Stimulated activated CD4-positive, alpha-beta T cell treated with anti-CD3 and anti-CD28 coated beads, TNF-alpha, amount 100 ng/mL, for 4 hours (primary cell): ENCODE measurements at places on chromosomes 16 and 17.

DNA sequence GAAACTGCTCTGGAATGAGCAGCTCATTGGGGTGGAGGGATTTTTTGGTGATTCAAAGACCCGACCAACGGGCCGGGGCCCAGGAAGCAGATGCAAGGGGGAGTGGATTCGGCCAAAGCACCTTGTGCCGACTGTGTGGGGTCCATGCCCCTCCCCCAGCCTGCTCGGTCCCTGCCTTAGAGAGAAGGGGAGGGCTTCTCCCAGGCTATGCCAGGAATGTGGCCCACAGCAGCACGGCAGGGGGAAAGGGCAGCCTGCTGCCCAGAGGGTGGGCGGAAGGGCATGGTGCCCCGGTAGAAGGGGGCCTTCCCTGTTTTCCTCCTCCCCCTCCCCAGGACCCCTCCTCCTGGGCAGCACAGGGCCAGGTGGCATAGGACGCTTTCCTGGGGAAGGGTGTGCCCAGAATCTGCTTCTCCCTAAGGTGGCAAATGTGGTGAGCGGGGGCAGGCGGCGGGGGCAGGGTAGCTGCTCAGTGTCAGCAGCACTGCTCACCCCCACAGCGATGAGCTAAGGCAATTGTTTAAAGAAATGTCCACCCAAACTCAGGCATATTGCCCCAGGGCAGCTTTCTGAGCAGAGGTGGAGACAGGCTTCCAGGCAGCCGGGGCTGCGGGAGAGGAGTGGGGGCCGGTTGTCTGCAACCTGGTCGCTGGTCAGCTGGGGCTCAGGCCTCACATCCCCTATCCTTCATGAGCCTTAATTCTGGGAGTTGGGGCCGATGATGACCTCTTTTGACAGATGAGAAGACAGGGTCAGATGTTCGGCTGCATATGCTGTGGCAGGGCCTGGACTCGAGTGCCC lies 33.9 kb upstream of the MLKL start:
- no peak for DNase-seq

- no peak for DNase-seq
Measured at GRCh38 chr17:64783556-64784352, 121.6 kb upstream of the SMURF2 start.

GRCh38 chr16:83689385-83689831 lies 118.4 kb upstream of the HSBP1 start:
- DNase-seq: no peak

DNA sequence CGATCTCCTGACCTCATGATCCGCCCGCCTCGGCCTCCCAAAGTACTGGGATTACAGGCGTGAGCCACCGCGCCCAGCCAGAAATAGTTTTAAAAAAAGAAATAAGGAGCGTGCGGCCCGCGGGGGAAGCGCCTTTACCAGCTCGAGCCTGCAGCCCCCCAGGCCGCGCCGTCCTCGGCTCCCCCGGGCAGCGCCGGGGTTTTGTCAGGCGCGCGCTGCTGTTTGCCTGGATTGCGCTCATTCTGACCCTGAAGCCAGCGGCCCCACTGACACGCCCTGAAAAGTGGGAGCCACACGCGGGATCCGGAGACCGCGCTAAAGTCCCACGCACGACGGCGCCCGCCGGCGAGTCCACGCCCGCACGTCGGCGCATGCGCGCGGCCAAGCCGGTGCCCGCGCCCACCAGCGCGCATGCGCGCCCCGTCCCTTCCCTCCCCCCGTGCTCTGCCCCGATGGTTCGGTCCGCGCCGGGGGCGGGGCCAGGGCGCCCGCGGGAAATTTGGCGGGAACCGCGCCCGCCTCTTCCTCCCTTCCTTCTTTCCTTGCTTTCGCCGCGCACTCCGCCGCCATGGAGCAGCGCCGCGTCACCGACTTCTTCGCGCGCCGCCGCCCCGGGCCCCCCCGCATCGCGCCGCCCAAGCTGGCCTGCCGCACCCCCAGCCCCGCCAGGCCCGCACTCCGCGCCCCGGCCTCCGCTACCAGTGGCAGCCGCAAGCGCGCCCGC lies at the start of gene CDT1:
CDT1 (plus strand) TSS at position 526 of the 724 bp plus-strand sequence; CDS start at position 569, 43 bp downstream.
- DNase-seq: peak; percentile 74

- no peak for DNase-seq
Measured at GRCh38 chr17:7836596-7837407, 2.8 kb downstream of the KDM6B start.

- DNase-seq: no peak
Measured at GRCh38 chr17:66190738-66191592, 968 bp downstream of the CEP112 start.

DNA sequence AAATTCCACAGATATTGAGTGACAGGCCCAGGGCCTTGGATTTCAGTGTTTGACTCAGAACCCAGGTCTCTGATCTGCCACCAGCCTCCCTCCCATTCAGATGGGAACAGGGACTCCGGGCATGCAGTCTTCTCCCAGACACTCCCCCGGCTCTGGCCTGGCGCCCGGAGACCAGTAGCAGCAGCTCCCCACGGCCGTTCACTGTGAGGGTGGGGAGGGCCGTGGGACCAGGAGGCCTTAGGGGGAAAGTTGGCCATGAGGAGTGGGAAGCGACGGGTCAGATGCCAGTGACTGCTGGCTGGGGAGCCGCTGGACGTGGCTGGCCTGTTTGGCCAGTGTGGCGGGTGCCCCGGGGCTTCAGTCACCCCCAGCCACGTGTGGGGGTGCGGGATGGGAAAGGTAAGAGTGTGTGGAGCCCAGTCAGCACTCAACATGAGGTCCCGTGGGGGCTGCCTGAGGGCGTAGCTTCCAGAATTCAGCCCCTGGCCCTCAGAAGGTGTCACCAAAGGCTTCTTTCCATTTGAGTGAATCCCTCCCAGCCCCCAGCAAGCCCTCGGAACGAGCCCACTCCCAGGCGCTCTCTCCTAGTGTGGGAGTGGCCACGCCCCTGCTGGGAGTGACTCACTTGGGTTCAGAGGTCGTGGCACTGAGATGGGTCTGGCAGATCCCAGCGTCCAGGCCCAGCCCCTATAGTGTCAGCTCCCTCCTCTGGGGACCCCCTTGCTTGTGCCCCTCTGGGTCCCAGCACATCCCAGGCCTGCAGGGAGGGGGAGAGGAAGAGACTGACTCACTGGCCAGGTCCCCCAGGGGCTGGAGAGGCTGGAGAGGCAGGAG lies 309.4 kb downstream of the SEC14L1 start:
- peak; percentile 49 for DNase-seq

DNA sequence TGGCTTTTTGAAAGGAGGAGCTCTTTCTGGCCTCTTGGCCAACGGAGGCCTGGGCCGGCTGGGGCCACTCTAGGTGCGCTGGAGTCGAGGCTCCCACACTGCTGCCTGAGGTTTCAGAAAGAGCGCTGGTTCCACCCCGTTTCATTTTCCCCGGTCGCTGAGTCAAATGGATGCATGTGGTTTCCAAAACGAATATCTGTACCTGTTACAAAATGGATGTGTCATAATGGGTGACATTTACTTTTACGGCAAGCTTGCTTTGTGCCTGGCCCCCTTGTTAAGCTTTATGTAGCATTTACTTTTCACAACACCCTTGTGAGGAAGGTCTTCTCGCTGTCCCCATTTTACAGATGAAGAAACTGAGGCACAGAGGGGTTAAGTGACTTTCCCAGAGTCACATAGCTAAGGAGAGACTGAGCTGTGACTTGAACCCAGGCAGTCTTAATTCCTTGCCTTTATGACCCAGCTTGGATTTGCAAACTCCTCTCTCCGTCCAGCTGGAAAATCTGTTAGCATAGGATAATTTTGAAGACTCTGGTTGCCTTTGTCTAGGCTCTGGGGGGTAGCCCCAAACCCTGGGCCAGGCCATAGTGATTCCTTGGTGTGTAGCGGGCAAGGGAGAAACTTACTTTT lies 10.6 kb downstream of the KSR1 start:
- no peak for DNase-seq

DNA sequence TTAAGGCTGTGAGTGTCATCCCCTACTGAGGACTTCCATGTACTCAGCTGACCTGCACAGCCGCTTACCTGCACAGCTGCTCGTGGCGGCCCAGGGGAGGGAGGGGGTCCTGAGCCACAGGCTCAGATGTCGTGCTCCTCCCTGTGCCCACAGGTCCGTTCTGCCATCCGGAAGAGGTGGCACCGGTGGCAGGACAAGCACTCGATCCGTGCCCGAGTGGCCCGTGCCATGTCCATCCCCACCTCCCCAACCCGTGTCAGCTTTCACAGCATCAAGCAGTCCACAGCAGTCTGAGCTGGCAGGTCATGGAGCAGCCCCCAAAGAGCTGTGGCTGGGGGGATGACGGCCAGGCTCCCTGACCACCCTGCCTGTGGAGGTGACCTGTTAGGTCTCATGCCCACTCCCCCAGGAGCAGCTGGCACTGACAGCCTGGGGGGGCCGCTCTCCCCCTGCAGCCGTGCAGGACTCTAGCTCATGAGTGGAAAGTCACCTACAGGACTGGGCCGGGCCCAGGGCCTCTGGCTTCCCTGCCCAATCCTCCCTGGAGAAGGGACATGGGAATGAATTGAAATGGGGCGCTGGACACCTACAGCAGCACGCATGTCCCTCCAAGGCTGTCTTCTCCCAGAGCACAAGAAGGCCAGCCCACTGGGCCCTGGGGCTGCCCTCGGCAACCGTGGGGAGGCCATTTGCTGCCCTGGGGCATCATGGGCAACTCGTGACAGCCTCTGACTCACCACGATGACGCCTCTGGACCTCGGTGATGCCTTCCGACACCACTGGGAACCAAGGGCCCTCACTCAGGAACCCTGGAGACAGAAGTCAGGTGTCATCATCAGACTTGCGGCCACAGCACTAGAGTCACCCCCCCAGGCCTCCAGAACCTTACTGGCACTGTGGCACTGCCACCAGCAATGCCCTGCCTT lies 9.9 kb upstream of the SPPL2C start:
- no peak for DNase-seq

DNA sequence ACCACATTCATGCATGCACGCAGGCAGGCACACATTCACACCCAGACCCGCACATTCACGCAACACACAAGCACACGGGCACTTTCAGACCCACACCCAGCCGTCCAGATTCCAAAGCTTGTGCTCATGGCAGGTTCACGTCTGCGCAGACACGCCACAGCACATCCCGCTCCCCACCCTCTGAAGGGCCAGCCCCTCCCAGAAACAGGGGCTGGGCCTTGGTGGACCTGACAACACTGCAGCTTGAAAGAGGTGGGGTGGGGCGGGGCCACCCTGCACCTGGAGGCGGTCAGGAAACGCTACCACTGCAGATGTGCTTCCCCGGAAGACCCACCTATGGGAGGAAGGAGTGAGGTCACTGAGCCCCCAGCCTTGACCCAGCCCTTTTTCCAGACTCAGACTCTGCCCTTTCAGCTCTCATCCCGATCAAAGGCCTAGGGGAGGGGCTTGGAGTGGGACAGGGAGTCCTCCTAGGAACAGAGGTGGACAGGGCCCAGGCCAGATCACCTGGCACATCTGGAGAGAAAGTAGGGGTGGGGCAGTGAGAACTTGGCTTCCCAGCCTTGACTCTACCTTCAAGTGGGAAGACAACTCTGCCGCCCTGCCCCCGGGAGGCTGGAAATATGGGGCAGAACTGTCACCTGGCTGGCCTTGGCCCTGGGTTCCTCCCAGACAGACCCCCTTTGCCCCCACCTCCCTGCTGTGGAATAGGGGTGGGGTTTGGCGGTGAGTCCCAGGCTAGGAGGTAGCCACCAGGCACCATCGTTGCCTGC lies 11.0 kb downstream of the P3H4 start:
- DNase-seq: no peak

- no peak for DNase-seq
Measured at GRCh38 chr17:46059486-46059885, 60.4 kb downstream of the STH start.

DNA sequence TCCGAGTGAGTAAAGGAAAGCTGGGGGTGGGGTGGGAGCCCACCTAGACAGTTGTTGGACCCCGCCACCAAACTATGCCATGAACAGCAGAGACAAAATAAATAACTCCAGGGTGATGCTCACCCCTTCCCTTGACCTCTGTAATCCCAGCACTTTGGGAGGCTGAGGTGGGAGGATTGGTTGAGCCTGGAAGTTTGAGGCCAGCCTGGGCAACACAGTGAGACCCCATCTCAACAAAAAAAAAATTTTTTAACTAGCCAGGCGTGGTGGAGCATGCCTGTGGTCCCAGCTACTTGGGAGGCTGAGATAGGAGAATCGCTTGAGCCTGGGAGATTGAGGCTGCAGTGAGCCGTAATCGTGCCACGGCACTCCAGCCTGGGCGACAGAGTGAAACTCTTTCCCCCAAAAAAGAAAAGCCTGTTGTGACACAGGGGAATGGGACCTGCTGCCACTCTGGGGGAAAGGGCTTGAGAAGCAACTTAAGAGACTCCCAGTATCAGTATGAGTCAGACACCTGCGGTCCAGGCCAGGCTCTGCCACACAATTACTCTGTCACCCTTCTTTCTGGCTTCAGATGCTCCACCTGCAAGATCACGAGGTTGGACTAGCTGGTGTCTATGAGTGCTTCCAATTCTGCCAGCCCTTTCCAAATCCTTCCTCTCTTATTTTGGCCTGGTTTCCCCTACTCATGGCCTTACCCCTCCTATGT lies 5.0 kb downstream of the SGCA start:
- DNase-seq: no peak

DNA sequence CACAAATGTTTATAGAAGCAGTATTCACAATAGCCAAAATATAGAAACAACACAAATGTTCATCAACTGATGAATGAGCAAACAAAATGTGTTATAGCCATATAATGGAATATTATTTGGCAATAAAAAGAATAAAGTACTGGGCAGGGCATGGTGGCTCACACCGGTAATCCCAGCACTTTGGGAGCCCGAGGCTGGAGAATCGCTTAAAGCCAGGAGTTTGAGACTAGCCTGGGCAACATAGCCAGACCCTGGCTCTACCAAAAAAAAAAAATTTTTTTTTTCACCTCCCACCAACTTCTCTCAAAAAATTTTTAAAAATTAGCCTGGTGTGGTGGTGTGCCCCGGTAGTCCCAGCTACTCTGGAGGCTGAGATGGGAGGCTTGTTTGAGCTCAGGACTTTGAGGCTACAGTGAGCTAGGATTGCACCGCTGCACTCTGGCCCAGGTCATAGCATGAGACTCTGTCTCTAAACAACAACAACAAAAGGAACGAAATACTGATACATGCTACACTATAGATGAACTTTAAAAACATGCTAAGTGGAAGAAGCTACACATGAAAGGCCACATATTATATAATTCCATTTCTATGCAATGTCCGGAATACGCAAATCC lies 10.7 kb upstream of the PECAM1 start:
- DNase-seq: no peak

GRCh38 chr17:82267575-82268379 lies 5.7 kb downstream of the CSNK1D start:
- no peak for DNase-seq

GRCh38 chr17:7916808-7917207 lies 719 bp upstream of the RNF227 start:
- DNase-seq: no peak
